Left ventricle myocardium inferior (tissue), 1 donor: ENCODE measurements at places on chromosomes 3 and 15.

GRCh38 chr3:48320996-48321395 lies 12.5 kb downstream of the SPINK8 start:
- no peak for DNase-seq

DNA sequence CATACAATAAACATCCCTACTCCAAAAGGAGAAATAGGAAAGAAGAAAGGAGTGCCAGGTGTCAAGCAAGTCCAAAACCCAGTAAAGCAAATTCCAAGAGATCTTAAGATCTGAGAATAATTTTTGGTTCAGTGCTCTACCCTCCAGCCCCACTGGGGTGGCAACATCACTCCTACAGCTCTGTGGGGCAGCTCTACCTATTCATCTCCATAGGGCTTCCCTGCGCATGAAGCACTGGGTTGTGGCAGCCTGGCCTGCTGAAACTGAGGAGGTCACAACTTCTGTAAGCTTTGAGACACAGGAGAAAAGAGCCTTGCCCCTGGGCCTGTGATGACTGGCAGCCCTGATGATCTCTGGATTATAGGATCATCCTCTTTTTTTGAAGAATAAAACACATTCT lies 378.2 kb upstream of the SOX14 start:
- DNase-seq, result no peak

- no peak for DNase-seq
Measured at GRCh38 chr3:156530980-156531379, 23.9 kb downstream of the SSR3 start.

GRCh38 chr15:57041416-57041815 lies 123.0 kb downstream of the TCF12 start:
- DNase-seq, result no peak

- DNase-seq, result no peak
Measured at GRCh38 chr3:58051196-58051595, 43.0 kb downstream of the FLNB start.

DNA sequence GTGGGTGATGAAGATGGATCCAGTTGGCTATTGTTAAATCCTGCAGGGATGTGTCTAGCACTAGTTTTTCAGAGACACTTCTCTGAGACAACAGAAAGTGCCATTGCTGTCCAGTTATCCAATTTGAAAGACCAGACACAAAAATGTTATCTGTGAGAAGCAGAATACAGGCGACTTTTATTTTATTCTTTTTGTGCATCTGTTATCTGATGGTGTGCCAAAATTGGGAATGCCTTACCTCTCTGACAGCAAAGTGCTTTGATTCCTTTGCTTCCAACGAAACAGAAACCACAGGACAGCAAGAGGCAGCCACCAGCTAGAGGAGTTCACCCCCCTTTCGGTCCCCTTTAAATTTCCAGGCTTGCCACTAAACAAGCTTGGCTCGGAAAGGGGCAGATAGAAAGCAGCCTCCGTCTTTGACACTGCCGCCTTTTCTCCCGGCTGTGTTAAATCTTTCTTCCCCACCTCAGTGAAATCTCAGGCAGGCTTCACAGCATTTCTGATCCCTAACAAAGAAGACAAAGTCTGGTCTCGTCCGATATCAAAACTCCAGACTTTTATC lies 17.7 kb upstream of the PRR20G start:
- no peak for DNase-seq

DNA sequence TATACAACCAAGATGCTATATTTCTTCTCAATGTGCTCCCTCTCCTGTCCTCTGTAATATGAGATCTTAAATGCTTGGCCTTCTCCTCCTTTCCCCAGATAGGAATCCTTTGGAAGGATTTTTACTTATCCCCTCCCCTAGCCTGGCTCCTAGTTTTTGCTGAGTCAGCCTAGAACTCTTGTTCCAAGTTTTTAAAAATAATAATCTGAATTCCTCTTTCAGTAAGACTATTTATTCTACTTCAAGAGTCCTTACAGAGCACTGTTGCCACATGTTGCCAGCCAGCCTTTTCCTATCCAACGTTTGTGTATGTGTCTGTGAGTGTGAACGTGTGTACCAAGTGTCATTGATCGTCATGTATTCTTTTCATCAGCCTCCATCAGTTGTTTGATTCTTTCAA lies 11.0 kb upstream of the KCNMB2 start:
- DNase-seq, result no peak

DNA sequence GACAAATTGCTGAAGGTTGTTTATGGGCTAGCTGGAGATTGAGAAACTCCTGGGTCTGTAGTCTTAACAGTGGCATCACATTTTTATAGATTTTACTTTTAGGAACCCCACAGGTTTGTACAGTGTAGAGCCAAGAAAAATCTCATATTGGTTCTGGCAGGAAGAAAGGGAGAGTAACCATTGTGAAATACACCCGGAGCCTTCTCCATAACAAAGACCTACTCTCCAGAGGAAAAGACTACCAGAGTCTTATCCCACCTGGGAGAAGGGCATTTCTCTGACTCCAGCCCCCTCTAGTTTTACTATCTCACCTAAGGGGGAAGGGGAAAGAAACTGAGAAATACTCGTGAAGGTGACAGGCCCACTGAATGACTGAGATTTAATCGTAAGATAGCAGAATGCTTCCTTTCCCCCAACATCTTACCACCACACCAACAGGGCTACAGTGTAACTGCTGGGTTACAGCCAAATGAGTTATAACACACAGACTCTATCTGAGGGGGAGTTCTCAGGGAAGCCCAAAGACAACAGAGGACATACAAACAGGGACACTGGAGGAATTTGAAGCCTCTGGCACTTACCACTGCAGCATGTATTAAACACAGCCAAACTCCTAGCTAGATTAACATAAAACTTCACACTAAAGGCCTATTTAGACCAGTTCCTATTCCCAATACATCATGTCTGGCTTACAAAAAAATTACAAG lies 56.1 kb downstream of the SYN2 start:
- DNase-seq, result no peak

DNA sequence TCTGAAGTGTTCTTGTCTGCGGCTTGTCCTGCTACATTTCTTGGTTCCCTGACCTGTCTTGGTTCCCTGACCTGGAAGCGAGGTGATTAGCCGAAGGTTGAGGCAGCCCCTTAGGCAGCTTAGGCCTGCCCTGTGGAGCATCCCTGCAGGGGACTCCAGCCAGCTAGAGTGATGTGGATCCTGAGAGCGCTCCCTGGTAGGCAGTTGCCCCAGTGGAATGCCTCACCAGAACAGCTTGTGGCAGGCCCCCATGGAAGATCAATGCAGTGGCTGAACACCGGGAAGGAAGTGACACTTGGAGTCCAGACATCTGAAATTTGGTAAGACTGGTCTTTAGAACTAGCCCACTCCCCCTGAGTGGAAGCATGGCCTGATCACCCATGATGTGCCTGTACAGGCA lies 5.5 kb upstream of the ROBO1 start:
- DNase-seq, result no peak

DNA sequence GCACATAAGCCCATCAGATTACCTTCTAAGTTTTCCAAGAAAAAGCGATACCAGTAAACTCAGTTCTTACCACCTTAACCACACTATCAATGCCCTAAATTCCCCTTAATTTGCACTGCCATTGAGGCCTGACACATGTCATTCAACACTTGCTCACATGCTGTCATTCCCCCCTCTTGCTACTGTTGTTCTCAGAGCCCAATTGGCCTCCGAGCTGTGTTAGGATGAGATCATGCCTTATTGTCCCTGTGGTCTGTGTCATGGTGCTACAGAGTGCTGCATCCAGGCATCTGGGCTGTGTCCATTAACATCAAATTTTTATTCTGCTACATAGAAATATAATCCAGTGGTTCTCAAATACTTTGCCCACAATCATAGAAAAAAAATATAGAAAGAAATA lies 213.6 kb downstream of the SSR3 start:
- DNase-seq, result no peak

DNA sequence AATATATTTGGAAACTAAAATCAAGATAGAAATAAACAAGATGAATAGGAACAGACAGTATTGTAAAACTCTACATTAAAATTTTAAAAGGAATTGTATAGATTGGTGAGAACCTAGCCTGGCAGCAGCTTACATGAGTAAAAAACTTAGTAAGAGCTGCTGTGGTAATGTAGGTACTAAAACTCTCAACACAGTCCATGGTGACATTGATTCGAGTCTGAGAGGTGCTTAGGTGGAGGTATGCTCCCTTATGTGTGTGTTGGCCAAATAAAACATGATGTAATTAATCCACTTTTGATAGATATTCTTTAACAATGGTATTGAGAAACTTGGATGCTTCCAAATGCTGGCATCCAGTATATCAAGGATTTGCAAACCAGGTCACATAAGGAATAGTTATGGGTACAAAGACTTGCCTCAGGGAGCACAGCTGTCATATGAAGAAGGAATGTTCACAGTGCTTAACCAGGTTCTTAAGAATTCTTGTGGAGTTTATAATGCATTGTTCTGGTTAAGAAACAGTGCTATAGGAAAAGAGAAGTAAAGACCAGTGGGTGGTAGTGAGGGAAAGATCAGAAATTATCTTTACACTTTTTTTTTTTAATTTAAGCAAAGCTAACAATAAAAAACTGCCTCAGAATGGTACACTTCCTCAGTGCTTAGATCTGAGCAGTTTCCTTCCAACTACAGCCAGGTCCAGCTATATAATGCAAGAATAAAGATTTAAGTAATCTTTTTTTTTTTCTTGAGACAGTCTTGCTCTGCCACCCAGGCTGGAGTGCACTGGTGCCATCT lies 24.6 kb upstream of the IL20RB start:
- DNase-seq, result no peak

DNA sequence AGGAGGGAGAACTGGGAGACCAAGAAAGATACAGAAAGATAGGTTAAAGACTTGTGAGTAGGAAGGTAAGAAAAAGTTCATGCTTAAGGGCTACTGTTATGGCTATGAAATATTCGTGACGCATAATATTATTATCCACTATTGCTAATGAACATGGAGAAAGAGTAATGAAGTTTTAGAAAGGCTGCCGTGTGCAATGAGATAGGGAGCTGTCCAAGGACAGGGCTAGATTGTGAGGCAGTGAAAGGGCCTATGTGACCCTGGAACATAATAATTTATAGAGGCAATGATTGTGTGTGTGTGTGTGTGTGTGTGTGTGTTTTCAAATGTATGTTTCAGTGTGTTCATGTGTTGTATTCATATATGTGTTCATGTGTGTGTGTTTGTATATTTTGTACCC lies 27.7 kb downstream of the MBNL1 start:
- DNase-seq, result no peak

DNA sequence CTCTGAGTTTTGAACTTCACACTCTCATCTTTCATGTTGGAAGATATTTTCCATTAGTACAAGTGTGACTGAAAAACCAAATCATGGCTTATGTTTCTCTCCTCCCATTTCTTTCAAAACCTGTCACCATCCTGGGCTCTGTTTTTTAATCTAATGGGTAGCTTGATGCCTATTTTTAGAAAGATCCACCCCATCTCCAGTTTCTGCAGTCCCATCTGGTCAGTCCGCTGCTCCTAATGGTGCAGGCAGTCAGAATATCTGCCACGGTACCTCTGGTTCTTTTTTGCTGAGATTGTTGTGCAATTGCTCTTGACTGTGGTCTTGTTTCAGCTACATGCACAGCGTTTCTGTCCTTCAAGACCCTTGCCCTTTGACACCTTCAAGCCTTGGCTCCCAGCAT lies 240.9 kb upstream of the CADM2 start:
- no peak for DNase-seq
